T-helper 2 cell (primary cell): ENCODE measurements at places on chromosomes 2 and 18.

DNA sequence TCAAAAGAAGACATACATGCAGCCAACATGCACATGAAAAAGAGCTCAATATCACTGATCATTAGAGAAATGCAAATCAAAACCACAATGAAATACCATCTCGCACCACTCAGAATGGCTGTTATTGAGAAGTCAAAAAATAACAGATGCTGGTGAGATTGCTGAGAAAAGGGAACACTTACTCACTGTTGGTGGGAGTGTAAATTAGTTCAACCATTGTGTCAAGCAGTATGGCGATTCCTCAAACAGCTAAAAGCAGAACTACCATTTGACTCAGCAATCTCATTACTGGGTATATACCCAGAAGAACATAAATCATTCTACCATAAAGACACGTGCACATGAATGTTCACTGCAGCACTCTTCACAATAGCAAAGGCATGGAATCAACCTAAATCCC, 95.5 kb upstream of the XIRP2 start:
- DNase-seq = peak; percentile 53

DNA sequence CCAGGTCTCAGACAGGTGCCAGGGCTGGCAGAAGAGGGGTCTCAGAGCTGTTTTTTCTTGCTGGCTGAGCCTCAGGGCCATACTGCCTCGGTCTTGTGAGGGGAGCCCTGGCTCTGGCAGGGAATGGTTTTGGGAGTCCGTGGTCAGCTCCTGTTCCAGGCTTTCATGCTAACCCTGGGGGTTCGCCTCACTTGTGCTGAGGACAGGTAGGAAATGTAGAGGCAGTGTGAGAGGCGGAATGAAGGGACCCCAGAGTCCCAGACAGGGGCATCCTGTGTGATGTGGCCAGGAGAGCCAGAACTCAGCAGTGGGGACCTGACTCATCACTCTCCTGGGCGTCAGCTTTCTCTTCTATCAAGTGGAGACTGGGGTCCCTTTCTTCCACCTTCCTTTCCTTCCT, 5.7 kb upstream of the CELF4 start:
- no peak for DNase-seq

- no peak for DNase-seq
These were observed 13.2 kb upstream of the DES start for GRCh38 chr2:219404954-219405353.

DNA sequence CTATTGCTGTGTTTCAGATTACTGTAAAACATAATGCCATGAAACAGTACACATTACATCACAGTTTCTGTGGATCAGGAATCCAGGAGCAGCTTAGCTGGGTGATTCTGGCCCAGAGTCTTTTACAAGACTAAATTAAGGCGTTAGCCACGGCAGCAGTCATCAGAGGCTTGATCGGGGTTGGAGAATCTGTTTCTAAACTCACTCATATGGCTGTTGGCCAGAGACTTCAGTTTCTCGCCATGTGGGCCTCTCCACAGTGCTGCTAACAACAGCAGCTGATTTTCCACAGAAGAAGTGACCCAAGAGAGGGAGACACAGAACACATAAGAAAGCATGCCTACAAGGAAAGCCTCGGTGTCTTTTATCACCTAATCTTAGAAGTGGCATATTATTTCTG, 89.2 kb upstream of the MYO3B start:
- no peak for DNase-seq

DNA sequence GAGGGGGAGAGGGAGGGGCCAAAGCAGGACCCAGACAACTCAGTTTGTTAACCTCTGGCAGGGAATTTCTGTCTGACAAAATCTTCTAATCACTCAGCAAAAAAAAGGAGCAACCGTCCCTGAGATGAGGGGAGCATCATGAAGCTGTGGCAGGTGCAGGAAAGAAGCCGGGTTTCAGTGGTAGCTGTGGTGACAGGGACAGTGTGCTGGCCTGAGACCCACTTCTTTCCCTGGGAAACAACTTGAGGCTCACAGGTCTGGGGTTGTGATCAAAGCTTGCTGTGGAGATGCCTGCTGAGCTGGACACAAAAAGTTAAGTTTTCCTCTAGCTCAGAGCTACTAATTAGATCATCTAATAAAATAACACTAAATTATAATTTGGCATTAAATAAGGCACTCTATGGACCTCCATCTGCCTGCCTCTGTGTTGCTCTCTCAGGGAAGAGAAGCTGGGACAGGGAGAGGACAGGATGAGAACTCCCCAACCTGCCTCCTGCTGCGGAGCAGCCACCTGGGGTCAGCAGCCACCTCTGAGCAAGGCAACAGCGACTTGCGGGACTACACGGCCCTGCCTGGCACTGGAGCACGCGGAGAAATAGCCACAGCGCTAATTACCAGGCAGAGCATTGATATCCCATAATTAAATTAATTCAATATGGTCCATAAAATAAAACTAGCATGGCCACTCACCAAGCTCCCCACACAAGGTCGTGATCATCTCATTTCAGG, 104.6 kb upstream of the TEX51 start:
- DNase-seq = no peak

- DNase-seq = no peak
These were observed 485.2 kb downstream of the FBXO15 start for GRCh38 chr18:73662421-73662820.

GRCh38 chr2:29014811-29015421, 33.8 kb downstream of the TOGARAM2 start:
- peak; percentile 86 for DNase-seq

GRCh38 chr2:229477269-229477755, 206.2 kb upstream of the PID1 start:
- no peak for DNase-seq

DNA sequence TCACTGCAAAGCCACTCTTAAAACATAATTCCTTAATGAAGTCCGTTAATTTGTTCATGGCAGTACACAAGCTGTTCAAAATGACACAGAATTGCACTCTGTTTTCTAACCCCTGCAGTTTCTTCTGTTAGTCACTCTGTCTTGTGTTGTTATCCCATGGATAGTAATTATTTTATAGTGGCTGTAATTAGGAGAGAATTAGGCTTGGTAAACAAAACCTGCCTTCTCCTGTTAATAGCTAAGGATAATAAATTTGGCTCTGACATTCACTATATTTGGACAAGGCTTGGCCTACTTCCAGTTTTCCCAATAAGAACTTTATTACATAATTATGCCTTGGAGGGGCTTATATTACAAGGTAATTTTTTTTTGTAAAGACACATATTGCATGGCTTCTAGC, 330.3 kb upstream of the FIGN start:
- DNase-seq = no peak

GRCh38 chr18:37084912-37085311, 256.0 kb downstream of the KIAA1328 start:
- no peak for DNase-seq

DNA sequence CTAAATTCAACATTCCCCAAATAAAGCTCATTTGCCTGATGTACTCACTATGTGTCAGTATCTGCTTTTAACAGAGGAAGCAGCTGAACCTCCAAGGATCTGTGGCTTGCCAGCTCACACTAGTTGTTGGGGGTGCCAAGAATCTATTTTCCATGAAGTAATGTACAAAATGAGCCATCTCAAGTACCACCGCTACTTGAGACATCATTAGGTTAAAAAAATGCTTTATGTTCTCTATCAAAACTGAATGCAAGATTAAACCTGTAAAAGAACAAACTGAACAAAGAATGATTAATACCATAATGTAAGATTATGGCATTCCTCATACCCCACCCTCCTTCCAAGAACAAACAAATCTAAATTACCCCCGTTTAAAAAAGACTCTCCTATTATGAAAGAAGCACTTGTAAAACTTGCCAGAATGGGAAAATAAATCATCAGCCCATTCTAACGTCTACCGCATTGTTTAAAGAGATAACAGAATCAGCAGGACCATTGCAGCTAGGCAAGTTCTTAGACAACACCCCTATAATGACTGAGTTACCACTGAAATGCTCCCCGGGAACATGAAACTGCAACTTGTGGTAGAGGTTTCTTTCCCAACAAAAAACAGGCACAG, 471.6 kb downstream of the DLGAP1 start:
- DNase-seq = no peak

DNA sequence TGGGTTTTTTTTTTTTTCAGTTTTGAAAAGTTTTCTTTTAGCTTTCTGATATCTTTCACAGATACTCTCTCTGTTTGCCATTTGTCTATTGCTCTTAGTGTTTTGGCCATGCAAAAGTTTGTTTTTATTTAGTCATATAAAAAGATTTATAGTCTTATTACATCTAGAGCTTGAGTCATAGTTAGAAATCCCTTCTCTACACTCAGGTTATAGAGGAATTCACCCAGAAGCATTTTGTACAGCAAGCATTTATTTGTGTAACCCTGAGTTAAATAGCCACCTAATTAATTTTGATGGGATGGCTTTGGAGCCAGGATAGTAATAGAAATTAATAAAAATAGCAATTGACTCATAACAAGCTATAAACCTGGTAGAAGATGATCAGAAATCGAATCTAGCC, 35.6 kb downstream of the ACTR2 start:
- no peak for DNase-seq

DNA sequence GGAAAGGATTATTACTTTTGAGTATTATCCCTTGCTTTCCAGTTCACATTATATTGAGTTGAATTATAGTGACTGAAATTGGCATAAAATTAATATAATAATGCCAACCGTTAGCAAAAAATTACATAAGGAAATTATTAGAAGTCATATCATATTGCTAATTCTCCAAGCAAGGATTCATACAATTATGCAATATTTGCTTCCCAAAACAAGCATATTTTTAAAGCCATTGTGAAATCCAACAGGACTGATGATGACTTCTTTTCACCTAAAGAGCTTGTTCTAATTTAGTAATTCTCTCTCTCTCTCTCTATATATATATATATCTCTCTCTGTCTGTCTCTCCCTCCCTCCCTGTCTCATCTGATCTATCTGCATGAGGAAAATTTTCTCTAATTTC, 283.5 kb downstream of the DSEL start:
- DNase-seq = no peak

- DNase-seq = no peak
These were observed 53.8 kb downstream of the EEF1B2 start for GRCh38 chr2:206213514-206213845.

GRCh38 chr2:176491172-176491904, 222.1 kb downstream of the MTX2 start:
- DNase-seq = peak; percentile 75

DNA sequence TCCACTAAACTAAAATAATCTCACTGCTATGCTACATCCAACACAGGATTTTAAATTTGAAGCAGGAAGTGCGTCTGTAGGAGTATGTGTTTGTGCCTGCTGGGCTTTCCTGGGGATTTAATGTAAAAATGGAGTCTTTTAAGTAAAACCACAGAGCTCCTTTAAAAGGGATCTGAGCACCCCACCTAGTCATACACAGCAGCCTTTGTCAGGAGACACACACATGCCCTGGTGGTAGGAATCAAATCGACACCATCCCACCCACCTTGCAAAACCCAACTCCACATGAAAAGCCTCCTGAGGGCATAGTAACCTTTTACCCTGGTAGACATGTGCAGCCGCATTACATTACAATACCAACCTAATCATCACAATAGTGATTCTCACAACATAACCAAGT, 29.1 kb downstream of the UXS1 start:
- DNase-seq = no peak

DNA sequence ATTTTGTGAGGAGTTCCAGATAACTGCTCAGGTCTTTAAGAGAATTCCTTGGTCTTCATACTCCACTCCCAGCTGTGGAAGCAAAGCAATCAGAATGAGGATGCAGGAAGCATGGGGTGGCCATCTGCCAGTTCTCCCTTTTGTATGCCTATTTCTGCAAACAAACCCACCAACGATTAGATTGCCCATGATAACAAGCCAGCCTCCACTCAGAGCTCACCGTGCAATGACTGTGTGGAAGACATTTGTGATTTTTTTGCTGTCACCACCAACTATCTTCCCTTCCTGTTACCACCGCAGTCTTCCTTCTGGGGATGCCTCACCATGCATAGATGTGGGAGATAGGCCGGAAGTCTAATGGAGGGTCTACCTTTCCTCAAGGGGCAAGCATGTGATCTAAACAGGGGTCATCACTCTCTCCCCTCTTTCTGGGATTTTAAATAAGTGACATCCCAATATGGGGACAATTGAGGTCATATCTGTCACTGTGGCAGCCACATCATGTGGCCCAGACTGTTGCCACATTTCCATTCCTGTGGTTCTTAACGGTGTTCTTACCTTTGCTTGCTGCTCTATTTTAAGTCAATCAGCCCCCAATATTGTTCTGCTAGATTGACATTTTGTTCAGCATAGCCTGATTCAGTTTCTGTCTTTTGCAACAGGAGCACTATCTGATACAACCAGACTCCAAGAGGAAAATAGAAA, 4.4 kb downstream of the AFF3 start:
- DNase-seq = no peak

DNA sequence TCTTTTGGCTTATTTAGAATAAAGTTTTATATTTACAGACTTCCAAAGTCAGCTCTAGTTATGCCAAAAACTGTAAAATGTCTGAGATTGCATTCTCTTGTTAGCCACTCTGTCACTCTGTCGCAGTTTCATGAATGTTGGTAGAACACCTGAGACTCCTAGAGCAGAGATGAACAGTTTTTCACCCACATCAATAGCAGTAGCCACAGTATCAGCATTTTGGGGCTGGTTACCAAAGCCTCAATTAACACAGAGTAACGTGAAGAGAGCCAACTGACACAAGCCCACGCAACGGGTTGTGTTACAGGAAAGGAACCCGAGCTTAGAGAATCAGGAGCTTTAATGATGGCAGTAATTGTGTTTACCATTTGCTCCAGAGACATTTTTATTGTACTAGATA, 443.0 kb upstream of the SLC39A10 start:
- no peak for DNase-seq

- no peak for DNase-seq
These were observed 72.0 kb downstream of the KCNE4 start for GRCh38 chr2:223123855-223124610.

DNA sequence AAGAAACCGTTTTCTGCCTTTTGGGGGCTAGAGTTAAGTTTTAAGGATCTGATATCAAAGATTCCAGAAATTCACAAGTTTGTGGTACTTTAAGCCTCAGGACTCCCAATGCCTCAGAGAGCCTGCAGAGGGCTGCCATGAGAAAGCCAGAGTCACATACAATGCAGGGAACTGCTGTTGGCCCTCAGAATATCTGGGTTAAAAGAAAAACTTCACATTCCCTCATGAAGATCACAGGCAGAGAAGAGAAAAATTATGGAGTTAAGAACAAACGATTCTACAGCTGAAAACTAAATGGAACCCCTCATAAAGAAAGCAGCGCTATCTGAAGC, 39.5 kb downstream of the HDAC4 start:
- no peak for DNase-seq

- no peak for DNase-seq
These were observed 16.0 kb downstream of the LINC00305 start for GRCh38 chr18:64132871-64133270.

DNA sequence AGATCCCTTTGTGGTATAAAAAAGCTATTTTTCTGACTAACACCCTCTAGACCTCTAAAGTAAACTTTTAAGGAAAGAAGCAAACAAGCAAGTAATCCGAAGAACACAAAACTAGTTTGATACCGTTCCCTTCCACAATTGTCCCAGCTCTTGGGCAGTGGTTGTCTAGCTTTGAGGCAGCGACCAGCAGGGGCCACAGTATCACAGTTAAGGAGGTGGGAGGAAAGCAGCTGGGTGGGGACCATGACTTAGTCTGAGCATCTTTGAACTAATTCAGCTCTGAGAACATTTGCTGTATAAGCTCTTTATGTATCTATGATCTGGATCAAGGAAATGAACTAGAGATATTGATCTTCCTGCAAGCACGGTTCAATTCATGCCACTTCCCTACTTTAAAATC, 51.0 kb downstream of the SF3B1 start:
- DNase-seq = no peak

GRCh38 chr2:72940786-72941185, 23.5 kb downstream of the EMX1 start:
- DNase-seq = no peak
